ENCODE measurements at places on chromosomes 3 and 15.

DNA sequence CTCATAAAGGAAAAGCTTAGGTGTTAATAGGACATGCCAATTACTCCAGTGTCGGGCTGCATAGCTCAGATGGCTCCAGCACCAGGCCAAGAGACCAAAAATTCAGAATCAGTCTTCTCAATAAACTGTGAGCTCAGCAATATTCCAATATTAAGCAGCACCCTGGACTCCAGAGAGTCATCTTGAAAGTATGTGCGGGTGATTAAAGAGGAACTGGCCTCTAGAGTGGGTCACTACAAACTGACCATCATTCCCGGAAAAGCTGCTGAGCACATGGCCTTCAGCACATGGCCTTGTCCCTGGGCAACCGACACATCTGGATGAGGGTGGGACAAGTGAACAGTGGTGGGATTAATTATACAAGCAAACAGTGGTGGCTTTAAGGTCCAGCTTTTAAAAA, 59.0 kb downstream of the MAGI1 start:
- no peak for DNase-seq

DNA sequence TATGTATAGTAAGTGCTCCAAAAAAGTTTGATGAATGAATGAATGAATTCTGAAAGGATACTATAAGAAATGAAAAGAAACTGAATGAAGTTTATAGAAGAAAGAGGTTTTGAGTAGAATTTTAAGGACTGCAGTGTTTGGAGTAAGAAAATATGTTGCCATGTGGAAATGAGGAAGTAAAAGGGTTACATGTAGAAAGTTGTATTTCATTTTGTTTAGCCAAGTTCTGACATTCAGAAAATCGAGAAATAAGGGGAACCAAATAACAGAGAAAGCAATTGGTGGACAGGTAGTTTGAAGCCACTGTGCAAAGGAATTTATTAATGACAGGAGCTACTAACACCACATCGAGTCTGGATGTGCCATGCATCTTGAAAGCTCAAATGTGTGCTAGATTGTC, 200.7 kb downstream of the SATB1 start:
- DNase-seq = peak; percentile 22

DNA sequence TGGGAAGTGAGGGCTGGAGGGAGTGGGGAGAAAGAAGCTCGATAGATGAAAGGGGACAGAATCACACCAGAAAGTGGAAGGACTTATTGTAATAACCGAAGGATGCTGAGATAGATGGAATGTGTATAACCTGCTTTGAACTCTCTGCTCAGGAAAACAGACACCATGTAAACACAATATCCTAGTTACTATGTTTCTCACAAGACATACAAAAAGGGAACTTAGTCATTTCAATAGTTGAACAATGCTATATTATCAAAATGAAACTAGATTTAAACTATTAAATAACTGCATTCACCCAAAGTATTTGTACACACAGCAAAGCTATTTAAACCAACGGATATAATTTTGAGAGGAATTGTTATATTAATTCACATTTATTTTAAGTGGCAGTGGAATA, 108.3 kb upstream of the GADL1 start:
- no peak for DNase-seq

DNA sequence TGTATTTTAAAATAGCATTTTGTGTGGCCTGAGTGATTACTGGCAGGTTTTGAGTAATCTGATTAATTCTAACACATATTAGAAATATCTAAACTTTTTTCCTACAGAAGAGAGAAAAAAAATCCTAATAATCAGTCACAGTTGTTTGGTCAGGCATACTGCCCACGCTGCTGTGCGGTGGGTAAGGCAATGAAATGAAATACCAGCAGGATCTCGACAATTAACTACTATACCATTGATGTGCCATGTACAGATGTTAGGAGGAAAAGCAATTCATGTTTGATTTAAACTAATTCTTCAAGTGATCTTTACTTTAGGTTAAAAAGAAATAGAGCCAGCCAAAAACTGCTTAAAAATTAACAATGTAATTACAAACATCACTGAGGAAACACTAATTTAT, 5.2 kb downstream of the GRAMD2A start:
- no peak for DNase-seq

GRCh38 chr3:114154321-114154821, 24.5 kb downstream of the DRD3 start:
- DNase-seq = no peak

DNA sequence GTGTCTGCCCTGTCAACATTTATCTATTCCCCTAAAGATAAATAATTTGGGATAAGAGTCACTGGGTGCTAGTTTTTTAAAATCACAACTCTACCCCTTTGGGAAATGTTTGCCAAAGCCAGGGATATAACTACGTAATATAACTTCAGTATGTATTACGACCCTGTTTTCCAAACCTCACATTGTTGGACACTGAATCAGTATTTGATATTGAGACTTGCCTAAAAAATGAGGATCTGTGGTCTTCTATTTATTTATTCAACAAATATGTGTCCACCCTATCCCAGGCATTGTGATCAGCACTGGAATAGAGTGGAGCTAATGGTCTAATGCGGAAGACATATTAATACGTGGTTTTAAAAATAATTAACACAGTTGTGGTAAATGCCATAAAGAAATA, 4.5 kb upstream of the MGA start:
- DNase-seq = no peak

GRCh38 chr15:29900237-29901189, 78.2 kb upstream of the TJP1 start:
- no peak for DNase-seq

GRCh38 chr3:4752201-4753072, 226.8 kb upstream of the BHLHE40 start:
- DNase-seq = no peak

- DNase-seq = no peak
Measured at GRCh38 chr3:46713898-46714552, 3.6 kb downstream of the PRSS50 start.

DNA sequence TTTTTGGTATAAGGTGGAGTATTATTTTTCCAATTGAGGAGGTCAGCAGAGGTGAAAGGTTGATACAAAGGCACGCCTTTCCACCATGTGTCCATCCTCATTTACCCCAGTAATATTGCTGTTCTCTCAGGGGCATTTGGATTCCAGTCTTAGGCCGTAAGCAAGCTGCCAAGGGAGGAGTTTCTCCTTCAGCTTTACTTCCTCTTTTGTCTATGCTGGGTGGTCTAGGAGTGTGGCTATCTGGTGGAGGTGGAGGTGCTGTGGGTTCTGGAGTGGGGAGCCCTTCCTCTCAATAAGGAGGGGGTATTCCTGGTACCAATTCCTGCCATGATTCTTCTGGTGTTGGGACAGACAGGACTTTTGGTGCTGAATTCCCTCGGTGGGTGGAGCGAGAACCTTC, 340.6 kb downstream of the KCNH8 start:
- no peak for DNase-seq

GRCh38 chr3:4977001-4977852, 2.0 kb upstream of the BHLHE40 start:
- no peak for DNase-seq

DNA sequence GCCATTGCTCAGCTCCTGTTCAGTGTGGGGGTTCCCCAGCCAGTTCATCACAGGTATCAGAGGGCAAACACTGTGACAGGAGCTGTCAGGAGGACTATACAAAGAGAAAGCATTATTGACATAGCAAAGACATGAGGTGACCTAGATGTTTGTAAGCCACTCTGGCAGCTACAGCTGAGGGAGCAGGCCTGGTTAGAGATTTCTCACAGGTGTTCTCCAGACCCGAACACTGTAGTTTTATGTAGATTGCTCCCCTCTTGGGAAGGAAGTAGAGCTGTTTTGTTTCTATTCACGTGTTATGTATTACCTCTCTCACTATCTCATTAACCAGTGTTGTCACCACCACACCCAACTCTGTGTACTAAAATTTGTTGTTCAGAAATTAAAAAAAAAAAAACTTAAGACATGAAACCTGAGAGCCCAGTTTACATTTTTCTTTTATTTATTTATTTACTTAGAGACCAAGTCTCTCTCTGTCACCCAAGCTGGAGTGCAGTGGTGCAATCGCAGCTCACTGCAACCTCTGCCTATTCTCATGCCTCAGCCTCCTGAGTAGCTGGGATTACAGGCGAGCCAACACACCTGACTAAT, 123.7 kb downstream of the RBPMS2 start:
- DNase-seq = no peak

DNA sequence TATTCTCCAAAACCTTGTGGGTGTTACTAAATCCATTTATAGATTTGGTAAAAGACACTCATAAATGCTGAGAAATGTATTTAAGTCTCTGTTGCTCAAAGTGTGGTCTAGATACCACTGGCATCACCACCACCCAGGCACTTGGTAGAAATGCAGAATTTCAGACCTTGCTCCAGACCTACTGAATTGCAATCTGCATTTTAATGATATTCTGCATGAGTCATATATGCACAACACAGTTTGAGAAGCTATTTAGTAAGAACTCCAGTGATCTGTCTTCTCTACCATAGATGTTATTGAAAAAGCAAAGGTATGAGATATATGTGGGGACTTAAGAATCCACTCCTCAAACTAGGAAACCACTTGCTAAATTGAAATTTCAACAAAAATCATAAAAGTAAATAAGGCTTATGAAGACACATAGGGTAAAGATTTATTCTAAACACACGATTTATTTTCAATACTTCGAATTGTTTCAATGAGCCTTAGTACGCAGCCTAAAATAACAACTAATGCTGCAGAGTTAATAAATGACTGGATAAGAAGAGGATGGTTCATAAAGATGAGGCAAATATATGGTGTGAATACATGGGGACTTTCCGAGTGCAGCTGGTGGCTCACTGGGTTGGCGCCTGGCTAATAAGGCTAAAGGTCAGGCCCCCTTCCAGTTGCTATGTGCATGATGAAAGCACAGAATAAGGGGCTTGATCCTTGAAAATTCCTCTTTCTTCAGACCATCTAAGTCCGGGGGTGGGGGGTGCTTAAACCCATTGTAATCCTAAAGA, 813.3 kb downstream of the NR2F2 start:
- no peak for DNase-seq

- no peak for DNase-seq
Measured at GRCh38 chr3:190492129-190492528, 21.8 kb upstream of the IL1RAP start.

DNA sequence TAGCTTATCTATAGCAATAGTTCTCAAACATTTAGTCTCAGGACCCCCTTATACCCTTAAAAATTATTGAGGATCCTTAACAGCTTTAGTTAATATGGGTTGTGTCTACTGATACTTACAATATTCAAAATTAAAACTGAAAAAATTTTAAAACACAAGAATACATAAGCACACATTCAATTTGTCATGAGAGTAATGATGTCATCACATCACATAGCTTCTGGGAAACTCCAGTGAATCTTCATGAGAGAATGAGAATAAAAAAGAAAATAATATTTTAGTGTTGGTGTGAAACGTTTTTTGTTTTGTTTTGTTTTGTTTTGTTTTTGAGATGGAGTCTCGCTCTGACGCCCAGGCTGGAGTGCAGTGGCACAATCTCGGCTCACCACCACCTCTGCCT, 25.2 kb upstream of the ACP3 start:
- no peak for DNase-seq

- peak; percentile 44 for DNase-seq
Measured at GRCh38 chr3:172074586-172074985, 35.2 kb downstream of the FNDC3B start.

DNA sequence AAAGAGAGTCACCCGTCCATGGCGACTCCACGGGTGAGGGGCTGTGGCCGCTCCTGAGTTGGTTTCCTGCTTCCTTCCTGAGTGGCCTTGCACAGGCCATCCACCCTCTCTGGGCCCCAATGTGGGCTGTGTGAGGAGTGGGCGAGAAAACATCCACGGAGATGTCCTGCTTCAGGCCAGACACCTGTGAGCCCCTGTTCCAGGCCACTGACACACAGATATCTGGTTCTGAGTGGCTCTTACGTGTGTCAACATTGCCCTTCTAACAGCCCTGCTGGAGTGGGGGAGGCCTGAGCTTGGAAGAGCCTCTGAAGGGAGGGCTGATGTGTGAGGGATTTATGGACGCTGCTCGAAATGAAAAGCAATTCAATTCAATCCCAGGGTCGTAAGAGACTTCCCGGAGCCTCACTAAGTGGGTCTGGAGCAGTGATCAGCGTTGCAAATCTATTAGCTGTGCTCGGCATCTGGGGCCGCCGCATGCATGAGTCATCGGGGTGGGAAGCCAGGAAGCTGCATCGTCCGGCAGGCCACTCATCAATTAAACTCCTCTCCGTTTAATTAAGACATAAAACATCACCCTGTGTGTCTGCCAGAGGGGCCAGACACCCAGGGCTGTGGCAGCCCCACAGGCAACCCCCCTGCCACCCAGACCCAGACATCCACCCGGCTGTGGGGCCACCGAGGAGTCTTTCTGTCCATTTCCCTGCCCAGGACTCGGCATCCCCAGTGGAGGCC, 20.0 kb upstream of the PRR23E start:
- no peak for DNase-seq

- no peak for DNase-seq
Measured at GRCh38 chr3:57006179-57006657, 54.2 kb upstream of the SPATA12 start.

GRCh38 chr3:100103558-100104441, 10.5 kb downstream of the FILIP1L start:
- no peak for DNase-seq

GRCh38 chr3:145807990-145808389, 353.0 kb downstream of the PLOD2 start:
- DNase-seq = no peak

GRCh38 chr3:57956119-57956832, 51.9 kb upstream of the FLNB start:
- no peak for DNase-seq

DNA sequence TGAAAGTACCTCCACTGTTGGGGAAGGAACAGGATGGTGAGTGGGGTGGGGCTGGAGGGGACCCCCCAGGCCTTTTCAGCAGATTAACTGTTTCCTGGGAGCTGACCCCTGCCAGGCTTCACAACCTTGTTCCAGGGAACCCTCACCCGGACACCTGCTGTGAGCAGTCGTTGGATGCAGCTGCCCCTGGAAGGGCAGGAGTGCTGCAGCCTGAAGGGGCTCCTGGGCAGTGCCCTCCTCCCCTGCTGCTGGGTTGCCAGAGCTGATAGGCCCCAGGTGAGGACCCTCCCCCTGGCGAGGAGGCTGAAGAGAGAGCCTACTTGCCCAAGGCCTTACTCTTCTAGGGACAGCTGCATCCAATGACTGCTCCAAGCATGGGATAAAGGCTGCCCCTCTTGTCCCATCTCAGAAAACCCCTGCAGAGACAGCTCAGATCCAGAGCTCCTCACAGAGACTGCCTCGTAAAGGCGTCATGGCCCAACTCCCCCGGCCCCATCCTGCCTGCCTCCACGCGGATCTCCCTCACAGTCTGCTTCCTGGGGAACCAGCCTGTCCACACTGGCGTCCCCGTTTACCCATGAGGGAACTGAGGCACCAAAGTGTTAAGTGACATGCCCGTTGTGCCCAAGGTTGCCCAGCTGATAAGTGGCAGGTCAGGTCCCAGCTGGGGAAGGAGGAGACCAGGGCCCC, 193.4 kb upstream of the LINGO1 start:
- DNase-seq = no peak

- no peak for DNase-seq
Measured at GRCh38 chr3:66492672-66493071, 8.2 kb downstream of the LRIG1 start.

- no peak for DNase-seq
Measured at GRCh38 chr15:38992930-38993329, 428.3 kb upstream of the RASGRP1 start.

Data from GDM1 (cell line).